Esophagus squamous epithelium (tissue), 5 donors: ENCODE measurements at places on chromosomes 1 and 21. TPM values are rescaled to one million over a fixed set of nuclear protein-coding genes. Genes with fewer than 3 reads are reported as not detected.

DNA sequence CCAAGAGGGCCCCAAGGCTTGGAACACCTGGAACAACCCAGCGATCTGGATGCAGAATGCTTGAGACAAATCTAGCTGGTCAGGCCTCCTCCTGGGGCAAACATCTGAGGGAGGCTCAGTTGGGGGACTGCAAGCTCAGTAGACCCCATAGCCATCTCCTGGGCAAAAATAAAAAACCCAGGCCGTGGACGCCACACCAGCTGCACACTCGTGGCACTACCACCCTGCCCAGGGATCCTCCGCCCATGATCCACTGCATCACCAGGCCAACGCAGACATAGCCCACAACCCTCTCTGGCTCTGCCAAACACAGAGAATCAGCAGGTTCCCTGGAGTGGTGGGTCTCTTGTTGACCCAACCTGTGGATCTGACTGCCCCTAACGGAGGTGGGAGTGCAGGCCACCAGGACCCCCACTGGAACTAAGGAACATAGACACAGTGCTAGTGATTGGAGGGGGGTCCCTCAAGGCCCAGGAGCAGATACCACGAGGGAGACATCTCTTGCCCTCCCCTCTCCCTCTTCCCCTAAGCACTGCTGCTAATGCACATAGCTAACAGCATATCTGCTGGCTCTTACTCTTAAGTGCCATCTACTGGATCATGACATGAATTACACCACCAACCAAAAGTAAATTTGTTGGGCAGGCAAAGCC, 147.2 kb downstream of the CHD1L start:
- H3K36me3 ChIP-seq = no peaks in the 10 kb centered on the region
- no peak overlapping the region for H3K4me3 ChIP-seq
- no peak overlapping the region for H3K27ac ChIP-seq
- H3K4me1 ChIP-seq = no peaks in the 10 kb centered on the region
- no peaks in the 10 kb centered on the region for H3K27me3 ChIP-seq
- no peak for DNase-seq

FOXJ3 gene
- total RNA-seq = 23.7 TPM

- peaks cover 24% of the 10 kb centered on the region for H3K36me3 ChIP-seq
- no peaks in the 10 kb centered on the region for H3K27me3 ChIP-seq
- no peaks in the 10 kb centered on the region for H3K4me1 ChIP-seq
Measured at GRCh38 chr1:35285771-35286606, 17.5 kb downstream of the ZMYM4 start.

NBPF12 gene
- total RNA-seq = 7.1 TPM

DNA sequence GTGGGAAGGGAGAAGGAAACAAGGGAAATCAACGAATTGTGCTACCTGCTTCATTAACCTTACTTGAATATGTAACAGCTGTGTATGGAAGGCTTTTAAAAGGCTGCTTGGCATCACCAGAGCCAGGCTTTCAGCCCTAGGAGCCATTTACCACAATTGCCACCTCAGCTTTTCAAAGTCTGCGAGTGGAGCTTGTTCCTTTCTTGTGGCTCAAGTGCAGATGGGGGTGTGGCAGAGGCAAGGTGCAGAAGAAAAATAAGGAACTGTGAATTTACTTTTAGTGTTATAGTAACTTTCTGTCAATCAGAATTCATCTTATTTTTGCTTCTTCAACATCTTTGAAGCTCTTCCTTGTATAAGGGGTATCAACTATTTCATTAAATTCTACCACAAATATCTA, 17.6 kb downstream of the CLCA2 start:
- no peak overlapping the region for H3K4me3 ChIP-seq
- H3K27me3 ChIP-seq = no peaks in the 10 kb centered on the region
- no peak for DNase-seq
- H3K27ac ChIP-seq = no peak overlapping the region

DNA sequence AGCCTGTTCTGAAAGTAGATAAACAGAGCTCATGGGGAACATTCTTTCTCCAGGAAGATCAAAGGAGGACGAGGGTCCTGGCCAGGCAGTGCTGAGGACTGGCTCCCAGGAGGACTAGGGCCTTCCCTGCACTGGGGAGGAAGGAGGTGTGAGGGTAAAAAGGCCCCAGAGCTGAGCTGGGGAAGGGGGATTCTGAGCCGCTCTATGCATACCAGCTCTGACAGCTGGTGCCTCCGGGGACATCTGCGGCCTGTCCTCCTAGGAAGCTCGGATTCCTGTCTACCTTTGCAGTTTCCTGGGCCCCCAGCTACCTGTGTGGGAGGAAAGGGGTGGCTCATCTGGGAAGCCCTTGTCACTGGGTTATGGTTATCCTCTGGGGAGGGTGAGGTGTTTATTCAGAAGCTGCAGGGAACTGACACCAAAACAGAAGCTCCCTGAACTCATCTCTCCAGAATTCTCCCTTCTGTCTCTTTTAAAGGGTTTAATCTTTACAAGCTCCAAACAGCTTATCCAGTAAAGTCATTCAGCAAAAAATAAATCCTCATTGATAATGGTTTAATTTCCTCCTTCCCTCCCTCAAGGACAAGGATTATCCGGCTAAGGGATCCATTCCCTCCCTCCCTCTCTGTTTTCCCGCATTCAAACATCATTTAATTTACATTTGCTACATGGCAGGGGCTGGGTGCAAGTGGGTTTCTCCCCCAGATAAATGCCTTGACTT, 31.0 kb downstream of the NENF start:
- H3K4me3 ChIP-seq = no peak overlapping the region
- H3K36me3 ChIP-seq = no peaks in the 10 kb centered on the region
- H3K4me1 ChIP-seq = peaks cover 19% of the 10 kb centered on the region
- no peak overlapping the region for H3K27ac ChIP-seq
- H3K27me3 ChIP-seq = no peaks in the 10 kb centered on the region
- no peak for DNase-seq

S1PR1 gene
- 2.8 TPM for total RNA-seq

- no peaks in the 10 kb centered on the region for H3K36me3 ChIP-seq
- no peak for DNase-seq
- no peak overlapping the region for H3K4me3 ChIP-seq
- H3K4me1 ChIP-seq = no peaks in the 10 kb centered on the region
- no peaks in the 10 kb centered on the region for H3K27me3 ChIP-seq
Measured at GRCh38 chr1:101207891-101208290, 28.9 kb upstream of the S1PR1 start.

DNA sequence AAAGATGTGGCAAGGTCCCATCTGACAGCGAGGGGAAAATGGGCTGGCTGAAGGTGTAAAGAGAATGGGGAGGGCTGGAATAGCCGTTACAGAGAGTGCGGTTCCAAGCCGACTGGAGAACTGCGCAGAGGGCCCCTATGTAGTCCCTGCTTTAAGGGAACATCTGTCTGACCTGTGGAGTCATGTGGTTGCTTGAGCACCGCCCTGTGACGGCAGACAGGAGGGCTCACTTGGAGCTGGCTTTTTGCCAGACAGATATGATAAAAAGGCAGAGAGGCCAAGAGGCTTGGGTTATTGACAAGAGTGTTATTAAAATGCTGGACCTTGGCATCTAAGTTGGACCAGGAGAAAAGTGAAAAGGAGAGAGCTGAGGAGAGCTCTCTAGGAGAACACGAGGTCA, 5.9 kb upstream of the PTPRF start:
- no peak overlapping the region for H3K4me3 ChIP-seq
- no peak overlapping the region for H3K27ac ChIP-seq
- no peak for DNase-seq
- H3K27me3 ChIP-seq = no peaks in the 10 kb centered on the region
- no peaks in the 10 kb centered on the region for H3K36me3 ChIP-seq
- H3K4me1 ChIP-seq = peaks cover 10% of the 10 kb centered on the region

- H3K4me1 ChIP-seq = peaks cover 46% of the 10 kb centered on the region
- H3K36me3 ChIP-seq = no peaks in the 10 kb centered on the region
- no peak overlapping the region for H3K4me3 ChIP-seq
- no peak for DNase-seq
- no peak overlapping the region for H3K27ac ChIP-seq
Measured at GRCh38 chr1:10834770-10835412, 38.4 kb upstream of the CASZ1 start.

CFAP74 gene
- total RNA-seq = not detected

DSCAM gene
- total RNA-seq = 0.04 TPM

PARK7 gene
- total RNA-seq = 93.9 TPM

GRCh38 chr1:17612831-17613230, 73.3 kb downstream of the ARHGEF10L start:
- no peak overlapping the region for H3K4me3 ChIP-seq
- H3K4me1 ChIP-seq = no peaks in the 10 kb centered on the region
- H3K27ac ChIP-seq = no peak overlapping the region
- no peaks in the 10 kb centered on the region for H3K27me3 ChIP-seq

KCNE1 gene
- 0.82 TPM for total RNA-seq

GRCh38 chr1:42318601-42319000, 16.4 kb downstream of the FOXJ3 start:
- H3K27ac ChIP-seq = no peak overlapping the region
- DNase-seq = no peak
- H3K4me3 ChIP-seq = no peak overlapping the region
- no peaks in the 10 kb centered on the region for H3K36me3 ChIP-seq

DNA sequence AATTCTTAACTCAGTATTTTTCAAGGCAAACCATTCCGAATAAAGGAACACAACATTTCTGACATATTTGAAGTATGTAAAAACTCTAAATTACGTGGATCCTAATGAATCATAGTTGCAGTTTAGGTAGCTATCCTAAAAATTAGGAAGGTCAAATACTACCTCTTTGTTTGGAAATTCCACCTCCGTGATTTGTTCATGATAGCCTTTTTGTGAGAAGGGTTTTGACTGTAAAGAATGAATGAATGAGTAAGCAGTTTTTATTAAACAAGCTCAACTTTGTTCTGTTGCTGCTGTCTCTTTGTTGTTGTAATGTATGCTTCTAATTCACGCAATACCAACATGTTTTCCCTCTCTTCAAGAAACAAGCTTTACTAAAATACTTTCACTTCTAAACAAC, 840.4 kb downstream of the USP25 start:
- H3K27ac ChIP-seq = no peak overlapping the region
- no peak for DNase-seq
- peaks cover 11% of the 10 kb centered on the region for H3K4me1 ChIP-seq
- no peak overlapping the region for H3K4me3 ChIP-seq
- H3K27me3 ChIP-seq = no peaks in the 10 kb centered on the region
- no peaks in the 10 kb centered on the region for H3K36me3 ChIP-seq

NR5A2 gene
- total RNA-seq = 1.2 TPM

TMEM51 gene
- 11.6 TPM for total RNA-seq

- H3K4me3 ChIP-seq = no peak overlapping the region
- DNase-seq = no peak
- H3K27me3 ChIP-seq = no peaks in the 10 kb centered on the region
- H3K36me3 ChIP-seq = no peaks in the 10 kb centered on the region
- H3K4me1 ChIP-seq = peaks cover 11% of the 10 kb centered on the region
Measured at GRCh38 chr1:3504822-3505153, 50.3 kb downstream of the ARHGEF16 start.

PTPRF gene
- 116 TPM for total RNA-seq

GRCh38 chr1:201565771-201566528, 27.0 kb downstream of the NAV1 start:
- no peaks in the 10 kb centered on the region for H3K27me3 ChIP-seq
- no peak overlapping the region for H3K4me3 ChIP-seq
- no peak for DNase-seq
- peak overlapping the region; percentile 42 for H3K27ac ChIP-seq

PDPN gene
- 18.3 TPM for total RNA-seq

GJA8 gene
- not detected for total RNA-seq

- peak overlapping the region; percentile 96 for H3K27ac ChIP-seq
- no peak for DNase-seq
- no peaks in the 10 kb centered on the region for H3K27me3 ChIP-seq
- no peaks in the 10 kb centered on the region for H3K36me3 ChIP-seq
Measured at GRCh38 chr1:28370239-28371009, 884 bp downstream of the PHACTR4 start.

CFHR5 gene
- total RNA-seq = not detected

SYDE2 gene
- total RNA-seq = 10.9 TPM

HTR1D gene
- not detected for total RNA-seq
